RPMI7951 (cell line): ENCODE measurements at places on chromosomes 13 and 19. TPM values are rescaled to one million over a fixed set of nuclear protein-coding genes. Genes with fewer than 3 reads are reported as not detected.

DNA sequence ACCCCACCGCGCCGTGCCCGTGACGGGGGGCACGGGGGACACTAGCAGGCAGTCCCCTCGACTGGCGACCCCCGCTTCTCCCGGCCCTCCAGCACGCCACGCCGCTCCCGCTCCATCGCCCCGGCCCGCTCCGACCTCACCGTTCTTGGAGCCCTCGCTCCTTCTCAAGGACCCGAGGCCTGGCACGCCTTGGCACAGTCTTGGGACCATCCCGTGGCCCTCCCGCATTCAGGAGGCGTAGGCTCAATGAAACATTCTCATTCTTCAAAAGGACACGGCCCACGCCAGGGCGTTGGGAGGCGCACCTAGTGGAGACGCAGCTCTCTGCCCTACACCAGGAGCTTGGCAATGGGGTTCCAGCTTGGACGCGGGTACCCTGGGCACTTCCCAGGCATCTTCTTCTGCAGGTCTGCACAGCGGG is 473 bp upstream of the CERS1 start:
- no peak for DNase-seq

GRCh38 chr19:45474606-45475521 is 7.1 kb downstream of the FOSB start:
- no peak for DNase-seq

The LRRC63 gene
- 0.20 and 0.48 TPM in 2 replicates for total RNA-seq

The IL17D gene
- 0.10 and 0.12 TPM in 2 replicates for total RNA-seq

DNA sequence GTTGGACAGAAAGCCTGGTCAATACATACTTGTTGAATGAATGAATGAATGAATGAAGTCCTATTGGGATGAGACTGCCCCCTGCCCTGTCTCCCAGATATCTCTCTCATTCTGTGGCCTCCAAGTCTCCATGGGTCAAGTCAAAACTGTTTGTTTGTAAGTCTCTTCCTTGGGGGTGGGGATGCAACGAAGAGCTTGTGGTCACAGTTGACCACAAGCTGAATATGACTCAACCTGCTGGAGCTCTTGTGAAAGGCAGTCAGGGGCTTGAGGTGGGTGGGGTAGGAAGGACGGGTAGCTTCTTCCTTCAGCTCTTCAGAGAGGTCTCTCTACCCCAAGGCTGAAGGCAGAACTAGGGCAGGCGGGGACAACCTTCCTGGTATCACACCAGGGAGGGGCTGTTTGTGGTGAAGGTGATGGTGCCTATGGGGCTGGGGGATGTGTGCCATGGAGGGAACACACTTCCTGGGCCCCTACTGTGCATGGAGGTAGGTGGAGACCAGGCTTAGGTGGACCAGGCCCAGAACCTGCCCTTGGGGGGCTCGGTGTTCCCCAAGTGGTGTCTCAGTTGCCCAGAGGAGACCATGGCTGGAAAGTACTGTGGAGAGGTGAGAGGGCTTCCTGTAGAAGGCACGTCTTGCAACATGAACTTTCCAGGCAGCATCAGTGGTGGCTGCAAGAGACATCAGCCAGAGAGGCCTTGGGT is 8.0 kb downstream of the MYO1F start:
- peak; percentile 91 for DNase-seq

DNA sequence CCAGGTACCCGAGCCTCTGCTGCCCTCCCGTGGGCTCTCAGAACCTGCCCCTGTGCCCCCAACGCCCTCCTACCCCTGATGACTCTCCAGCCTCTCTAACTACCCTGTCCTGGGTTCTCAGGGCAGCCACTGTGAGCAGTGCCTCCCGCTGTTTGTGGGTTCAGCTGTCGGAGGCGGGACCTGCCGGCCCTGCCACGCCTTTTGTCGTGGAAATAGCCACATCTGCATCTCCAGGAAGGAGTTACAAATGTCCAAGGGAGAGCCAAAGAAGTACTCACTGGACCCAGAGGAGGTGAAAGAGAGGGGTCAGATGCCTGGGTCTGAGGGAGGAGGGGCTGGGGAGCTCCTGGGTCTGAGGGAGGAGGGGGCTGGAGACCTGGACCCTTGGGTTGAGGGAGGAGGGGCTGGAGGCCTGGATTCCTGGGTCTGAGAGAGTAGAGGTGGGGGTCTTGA is 20.0 kb downstream of the CNFN start:
- DNase-seq, result no peak

The THAP8 gene
- 5.4 and 5.9 TPM in 2 replicates for total RNA-seq

DNA sequence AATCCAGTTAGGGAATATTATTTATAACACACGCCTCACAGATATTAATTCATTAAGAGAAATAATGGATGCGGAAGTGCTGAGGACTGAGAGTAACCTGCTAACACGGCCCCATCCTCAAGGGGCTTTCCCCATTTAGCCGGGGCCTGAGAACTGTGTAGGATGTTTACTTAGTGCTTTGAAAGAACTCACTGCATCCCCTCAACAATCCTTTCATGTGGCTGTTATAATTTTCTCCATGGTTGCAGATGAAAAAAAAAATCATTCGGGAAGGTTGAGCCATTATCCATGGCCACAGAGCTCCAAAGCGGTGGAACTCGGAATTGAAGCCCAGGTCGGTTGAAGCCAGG is 98.2 kb downstream of the ING1 start:
- DNase-seq, result no peak

The FUT2 gene
- total RNA-seq, result not detected in 2 replicates

- DNase-seq, result no peak
These were observed 61.9 kb downstream of the THSD1 start for GRCh38 chr13:52344108-52344507.

The SBSN gene
- not detected in 2 replicates for total RNA-seq

DNA sequence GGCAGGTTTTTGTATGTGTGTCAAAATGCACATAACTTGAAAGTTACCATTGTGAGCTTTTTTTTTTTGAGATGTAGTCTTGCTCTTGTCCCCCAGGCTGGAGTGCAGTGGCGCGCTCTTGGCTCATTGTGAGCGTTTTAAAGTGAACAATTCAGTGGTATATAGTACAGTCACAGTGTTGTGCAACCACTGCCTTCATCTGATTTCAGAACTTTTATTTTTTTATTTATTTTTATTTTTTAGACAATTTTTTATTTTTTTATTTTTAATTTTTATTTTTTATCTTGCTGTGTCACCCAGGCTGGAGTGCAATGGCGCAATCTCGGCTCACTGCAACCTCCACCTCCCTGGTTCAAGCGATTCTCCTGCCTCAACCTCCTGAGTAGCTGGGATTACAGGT is 15.0 kb downstream of the SLC25A42 start:
- no peak for DNase-seq

The NPAS1 gene
- not detected in 2 replicates for total RNA-seq

The FXYD5 gene
- total RNA-seq, result 258 and 338 TPM in 2 replicates

DNA sequence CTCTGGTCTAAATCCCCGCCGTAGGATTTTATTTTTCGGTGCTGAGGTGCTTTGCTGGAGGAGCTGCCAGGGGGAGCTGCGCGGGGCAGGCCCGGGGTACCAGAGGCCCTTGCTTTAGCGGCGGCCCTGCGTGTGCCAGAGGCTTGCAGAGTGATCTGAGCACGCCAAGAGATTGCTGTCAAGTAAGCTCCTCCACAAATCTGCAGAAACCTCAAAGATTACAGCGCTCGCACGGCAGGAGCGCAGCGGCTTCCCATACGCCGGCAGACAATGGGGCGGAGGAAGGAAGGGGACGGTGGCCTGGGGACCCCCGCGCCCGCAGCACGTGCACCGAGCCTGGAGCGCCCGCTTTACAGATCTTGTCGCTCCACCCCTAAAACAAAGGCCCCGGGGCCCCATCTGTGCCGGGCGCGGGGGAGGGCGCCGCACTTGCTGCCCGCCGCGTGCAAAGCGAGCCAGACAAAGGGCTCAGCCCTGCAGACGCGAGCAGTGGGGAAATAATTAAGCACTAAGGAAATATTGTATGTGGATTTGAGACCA is 9.1 kb upstream of the C19orf12 start:
- DNase-seq, result peak; percentile 27

GRCh38 chr19:13952931-13953531 is 722 bp downstream of the DCAF15 start:
- peak; percentile 80 for DNase-seq

DNA sequence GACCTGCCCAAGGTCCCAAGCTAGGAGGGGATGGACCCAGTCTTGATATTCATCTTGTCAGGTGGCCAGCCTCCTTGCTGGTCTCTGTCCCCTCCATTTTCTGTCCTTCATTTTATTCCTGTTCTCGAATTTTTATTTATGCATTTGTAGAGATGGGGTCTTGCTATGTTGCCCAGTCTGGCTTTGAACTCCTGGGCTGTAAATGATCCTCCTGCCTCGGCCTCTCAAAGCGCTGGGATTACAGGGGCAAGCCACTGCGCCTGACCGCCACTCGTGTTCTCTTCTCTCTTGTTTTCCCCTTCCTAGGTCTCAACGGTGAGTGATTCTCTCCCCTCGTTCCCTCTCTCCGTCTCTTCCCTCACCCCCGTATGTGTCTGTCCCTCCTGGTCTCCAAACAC is 10.6 kb upstream of the TPRX2 start:
- DNase-seq, result no peak

DNA sequence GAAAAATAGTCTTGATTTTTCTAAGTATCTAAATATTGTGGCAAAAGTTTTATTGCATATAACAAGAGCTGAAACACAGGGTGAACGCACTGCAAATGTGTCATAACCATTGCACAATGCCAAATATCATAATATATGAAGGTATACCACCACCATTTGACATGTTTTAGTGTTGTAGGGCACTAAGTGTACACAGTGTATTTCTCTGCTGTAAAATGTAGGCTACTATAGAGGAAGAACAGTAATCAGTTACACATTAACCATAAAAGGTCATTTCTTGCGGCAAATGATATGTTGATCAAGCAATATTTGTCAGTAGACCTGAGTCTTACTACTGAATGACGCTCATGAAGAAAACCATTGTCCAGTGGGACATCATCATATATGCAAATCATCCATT is 18.3 kb upstream of the KLF5 start:
- no peak for DNase-seq

The RGCC gene
- total RNA-seq, result 0.36 and 0.88 TPM in 2 replicates

The CLIP3 gene
- total RNA-seq, result 1.7 and 2.0 TPM in 2 replicates

DNA sequence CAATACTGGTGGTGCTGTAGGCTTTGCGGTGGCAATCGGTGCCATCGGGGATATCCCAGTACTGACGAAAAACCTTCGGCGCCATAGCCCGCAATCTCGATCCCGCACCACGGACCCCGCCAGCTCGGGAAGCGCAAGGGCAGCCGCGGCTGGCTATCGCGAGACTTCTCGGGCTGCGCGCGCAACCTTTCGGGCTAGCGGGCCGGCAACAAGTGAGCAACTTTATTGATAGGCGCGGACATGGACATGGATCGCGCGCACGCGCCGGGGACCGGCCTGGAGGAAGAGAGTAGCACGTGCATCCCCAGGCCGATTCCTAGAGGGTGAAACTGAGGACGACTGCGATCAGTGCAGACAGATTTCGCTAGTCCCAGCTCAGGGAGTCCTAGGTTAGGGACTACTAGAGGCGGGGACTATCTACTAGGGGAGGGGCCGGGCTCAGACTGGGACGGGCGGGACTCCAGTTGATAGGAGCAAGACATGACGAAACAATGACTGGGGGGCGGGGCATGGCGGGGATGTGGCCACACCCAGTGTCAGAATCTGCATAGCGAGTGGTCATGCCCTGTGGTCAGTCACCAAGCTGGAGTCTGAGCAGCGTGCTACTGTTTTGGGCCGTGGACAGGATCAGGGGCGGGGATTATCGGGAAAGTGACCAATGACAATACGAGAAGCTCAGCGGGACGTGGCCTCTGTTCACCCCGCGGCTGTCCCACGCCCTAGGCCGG is at the start of gene NDUFA11:
TSS of gene NDUFA11 (minus strand) at position 167 of the 728 bp plus-strand sequence. CDS start at position 85, 82 bp downstream.
- peak; percentile 92 for DNase-seq

DNA sequence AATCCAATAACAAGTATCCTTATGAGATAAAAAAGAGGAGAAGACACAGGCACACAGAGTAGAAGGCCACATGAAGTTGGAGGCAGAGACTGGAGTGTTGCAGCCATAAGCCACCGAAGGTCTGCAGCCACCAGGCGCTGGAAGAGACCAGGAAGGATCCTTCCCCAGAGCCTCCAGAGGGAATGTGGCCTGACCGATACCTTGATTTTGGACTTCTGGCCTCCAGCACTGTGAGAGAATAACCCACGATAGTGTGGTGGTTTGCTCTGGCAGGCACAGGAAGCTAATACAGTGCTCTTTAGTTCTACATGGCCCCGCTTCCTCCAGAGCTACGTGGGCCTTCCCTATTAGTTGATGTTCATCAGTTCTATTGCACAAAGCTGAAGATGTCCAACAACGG is 15.3 kb upstream of the SULT2A1 start:
- no peak for DNase-seq

DNA sequence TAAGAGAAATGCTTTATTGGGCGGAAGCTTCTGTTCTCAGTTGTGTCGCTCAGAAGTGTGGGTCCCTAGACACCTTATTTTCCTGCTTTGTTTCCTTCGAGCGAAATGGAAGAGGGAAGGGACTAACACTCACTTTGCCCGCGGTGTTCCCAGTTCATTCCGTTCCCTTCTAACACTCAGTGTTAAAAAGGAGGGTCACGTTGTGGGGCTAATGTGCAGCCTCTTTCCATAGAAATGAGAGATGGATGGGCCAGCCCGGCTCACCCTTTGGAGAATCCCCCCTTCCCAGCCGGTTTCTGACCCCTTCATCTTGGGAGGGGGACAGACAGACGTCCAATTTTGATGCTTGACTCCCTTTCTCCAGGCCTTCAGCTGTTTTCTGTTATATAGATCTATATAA is 2.3 kb downstream of the ATP11A start:
- no peak for DNase-seq
